ENCODE measurements at places on chromosomes 5 and 9. TPM values are rescaled to one million over a fixed set of nuclear protein-coding genes. Genes with fewer than 3 reads are reported as not detected.

DNA sequence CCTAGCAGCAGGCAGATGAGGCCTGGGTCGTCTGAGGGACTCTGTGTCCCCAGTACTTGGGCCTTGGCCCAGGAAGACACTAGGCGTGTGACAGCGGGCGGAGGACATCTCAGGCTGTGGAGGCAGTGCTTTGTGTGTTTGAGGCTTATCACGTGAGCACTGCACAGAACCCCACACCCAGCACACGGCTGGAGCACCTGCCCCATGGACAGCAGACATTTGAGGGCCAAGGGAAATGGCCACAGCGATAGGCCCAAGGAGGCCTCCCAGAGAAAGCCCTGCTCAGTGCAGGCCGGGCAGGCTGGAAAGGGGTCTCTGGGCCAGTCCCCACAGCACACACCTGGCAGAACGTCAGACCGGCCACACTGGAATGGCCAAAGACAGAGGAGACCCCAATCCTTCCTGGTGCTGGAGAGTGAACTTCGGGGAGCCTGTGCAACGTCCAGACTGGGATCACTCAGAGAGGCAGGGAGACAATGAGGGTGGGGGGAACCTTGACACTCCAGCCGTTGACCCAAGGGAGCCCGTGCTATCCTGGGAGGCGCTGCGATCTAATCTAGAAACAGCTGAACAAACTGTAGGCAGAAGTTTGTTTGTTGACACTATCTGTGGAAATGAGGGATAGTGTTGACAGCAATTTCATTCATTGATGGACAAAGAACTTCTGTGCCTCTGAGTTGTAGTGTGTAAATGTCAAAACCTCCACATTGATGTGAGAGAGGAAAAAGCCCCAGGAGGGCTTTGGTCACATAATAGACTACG, 19.6 kb upstream of the FLT4 start:
- DNase-seq: no peak

- no peak for DNase-seq
Observed at GRCh38 chr5:142661143-142661542, 24.7 kb downstream of the FGF1 start.

DNA sequence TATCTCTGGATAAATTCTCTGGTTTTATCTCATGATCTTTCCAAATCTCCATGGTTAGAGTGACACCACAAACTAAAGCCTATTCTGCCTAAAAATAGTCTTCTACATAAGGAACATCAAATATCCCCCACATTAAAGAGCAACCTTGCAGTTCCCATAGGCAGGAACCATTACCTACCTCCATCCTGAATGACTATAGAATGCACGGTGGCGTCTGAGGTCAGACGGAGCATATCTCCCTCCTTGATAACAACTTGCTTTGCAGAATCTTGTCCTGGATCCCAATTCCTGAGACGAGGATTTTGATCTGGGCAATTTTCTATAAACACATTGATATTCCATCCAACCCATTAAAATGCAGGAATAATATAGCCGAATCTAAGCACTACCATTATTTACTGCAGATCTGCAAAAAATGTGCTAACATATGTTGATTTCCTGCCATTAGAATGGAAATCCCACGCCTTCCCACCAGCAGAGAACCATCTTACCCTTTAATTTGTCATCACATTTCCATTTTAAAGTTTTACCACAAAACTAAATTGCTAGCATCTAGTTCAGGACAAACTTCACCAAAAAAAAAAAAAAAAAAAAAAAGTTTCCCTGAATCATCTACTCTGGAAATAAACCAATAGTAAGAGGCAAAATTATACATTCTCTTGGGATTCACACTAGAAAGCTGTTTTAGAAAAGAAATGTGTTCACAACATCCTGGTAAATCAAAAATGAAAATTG, 22.1 kb downstream of the CEMIP2 start:
- no peak for DNase-seq

- DNase-seq: no peak
Observed at GRCh38 chr9:37382982-37383357, 39.5 kb upstream of the GRHPR start.

Gene CDC20B
- total RNA-seq: not detected

Gene PCDHGA4
- total RNA-seq: 7.8 TPM

Gene GLT6D1
- total RNA-seq: not detected

Gene OR1J2
- not detected for total RNA-seq

DNA sequence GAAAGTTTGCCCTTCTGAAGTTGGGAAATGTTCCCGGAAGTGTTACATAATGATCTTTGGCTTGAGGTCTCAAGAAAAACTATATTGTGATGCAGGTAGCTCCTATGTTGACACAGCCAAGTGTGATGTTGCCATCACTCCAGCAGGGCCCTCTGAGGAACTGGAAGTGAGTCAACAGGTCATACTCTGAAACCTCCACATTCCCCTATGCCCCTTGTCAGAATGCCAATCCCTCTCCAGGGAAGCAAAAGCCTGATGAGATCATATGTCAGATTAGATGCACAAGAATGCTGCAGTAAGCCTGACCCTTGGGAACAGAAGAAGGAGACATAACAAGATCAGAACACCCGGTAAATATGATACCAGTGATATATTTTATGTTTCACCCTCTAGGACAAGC, 66.8 kb upstream of the ITGA2 start:
- peak; percentile 27 for DNase-seq

- peak; percentile 43 for DNase-seq
Observed at GRCh38 chr5:172940268-172941066, 18.8 kb upstream of the RPL26L1 start.

Gene PCDHGA2
- total RNA-seq: 6.2 TPM

Gene ADAMTSL1
- 1.9 TPM for total RNA-seq

GRCh38 chr5:143456952-143457547, 53.6 kb upstream of the NR3C1 start:
- no peak for DNase-seq

DNA sequence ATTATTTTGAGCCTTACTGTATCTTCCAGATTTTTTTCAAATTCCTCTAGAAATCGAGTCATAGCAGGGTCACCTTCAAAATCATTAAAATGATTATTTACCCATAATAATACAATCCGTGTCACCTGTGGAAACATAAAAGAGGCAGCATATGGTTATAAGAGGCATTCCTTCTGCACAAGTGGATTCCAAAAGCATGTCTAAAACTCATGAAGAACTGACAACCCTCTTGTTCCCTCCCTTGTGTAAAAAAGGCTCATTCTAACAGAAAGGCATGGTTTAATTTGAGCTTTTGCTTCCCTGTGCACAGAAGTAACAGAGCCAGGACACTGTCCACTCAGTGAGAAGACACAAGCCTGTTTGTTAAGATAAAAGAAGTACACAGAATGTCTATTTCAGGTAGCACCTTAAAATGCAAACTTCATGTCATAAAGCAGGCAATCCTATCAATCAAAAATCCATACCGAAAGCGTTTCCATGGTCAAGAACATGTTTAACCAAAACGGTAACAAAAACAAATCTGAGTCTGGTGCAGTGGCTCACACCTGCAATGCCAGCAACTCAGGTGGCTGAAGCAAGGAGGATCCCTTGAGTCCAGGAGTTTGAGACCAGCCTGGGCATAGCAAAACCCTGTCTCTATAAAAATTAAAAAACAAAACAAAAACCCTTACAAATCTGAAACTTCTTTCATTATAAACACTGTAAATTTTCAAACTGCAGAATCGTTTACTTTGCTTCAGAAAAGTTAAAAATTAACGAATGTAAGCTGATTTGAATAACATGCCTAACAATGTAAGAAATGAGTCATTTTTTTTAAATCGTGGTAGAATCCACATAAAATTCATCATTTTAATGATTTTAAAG, 139.3 kb downstream of the RAPGEF6 start:
- no peak for DNase-seq

DNA sequence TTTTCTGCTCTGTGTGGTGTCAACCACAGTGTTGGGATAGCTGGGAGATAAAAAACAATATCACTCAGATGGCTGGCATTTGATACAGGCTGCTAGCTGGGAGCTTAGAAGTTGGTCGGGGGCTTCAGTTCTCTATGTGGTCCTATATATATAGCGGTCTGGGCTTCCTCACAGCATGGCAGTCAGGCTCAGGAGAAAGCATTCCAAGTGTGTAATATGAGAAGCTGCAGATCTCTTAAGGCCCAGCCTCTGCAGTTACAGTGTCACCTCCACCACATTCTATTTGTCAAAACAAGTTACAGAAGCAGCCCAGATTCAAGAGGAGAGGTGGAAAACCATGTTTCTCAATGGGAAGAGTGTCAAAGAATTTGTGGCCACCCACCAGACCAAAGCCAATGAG, 108.1 kb upstream of the NIPBL start:
- DNase-seq: no peak

GRCh38 chr9:98634685-98635336, 73.9 kb downstream of the GABBR2 start:
- no peak for DNase-seq

Gene MSMP
- not detected for total RNA-seq

GRCh38 chr5:83570916-83571315, 99.4 kb downstream of the VCAN start:
- DNase-seq: no peak

Gene ELAVL2
- total RNA-seq: not detected

GRCh38 chr5:5335107-5335506, 87.4 kb upstream of the ICE1 start:
- no peak for DNase-seq

DNA sequence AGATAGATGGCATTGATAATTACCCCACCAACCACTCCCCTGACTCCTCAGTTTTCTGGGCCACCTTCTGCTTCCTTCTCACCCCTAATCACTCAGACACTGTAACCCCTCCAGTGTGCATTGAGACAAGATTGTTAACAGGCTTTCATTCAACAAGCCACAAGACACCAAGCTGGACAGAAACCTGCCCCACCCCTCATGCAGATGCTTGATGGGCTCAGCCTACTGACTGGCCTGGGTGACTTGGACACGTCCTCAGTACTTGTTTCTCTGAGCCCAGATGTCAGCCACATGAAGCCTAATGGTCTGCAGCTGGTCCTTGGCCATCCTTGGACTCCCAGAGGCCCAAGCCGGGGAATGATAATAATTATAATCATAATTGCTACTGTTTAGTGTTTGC, 71.4 kb upstream of the SMIM23 start:
- DNase-seq: no peak

- no peak for DNase-seq
Observed at GRCh38 chr5:122835681-122836080, 9.7 kb upstream of the SNX24 start.

DNA sequence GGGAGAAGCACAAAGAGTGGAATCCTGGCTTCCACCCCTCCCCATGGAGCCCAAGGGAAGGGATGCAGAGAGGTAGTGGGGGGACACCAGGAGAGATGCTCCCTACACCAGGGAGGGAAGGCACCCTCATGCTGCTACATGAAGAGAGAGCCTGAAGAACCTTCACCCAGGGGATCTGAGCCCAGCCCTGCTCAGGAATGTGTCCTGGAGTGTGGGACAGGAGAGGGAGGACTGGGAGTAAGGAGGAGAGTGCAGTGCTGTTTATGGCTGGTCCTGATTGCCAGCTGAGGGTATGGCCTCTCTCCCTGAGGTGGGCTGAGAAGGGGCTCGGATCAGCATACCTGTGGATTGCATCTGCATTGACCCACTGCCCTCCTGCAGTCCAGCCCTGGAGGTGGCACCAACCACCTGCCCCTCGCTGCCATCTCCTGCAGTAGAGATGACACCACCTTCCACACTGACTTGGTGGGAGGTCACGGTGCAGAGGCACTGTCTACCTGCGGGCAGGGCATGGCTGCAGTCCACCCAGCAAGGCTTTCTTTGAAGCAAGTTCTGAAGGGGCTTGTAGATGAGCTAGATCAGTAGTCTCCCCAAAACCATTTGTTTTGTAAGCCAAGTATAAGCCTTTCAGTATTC, 114.9 kb upstream of the SLC25A48 start:
- no peak for DNase-seq

DNA sequence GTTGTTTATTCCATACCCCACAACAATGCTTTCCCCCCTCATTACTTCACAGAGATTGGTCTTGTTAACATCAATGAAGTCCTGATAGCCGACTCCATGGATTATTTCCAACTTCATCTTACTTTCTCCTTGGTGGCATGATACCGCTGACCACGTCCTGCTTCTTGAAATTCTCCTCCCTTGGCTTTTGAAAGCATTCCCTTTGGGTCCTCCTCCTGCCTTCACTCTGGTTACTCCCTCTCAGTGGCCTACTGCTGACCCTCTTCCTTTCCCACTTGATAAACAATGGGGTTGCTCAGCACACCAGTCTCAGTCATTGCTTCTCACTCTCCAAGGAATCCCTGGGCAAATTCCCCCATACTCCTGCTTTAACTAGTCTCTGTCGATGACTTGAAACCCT, 283.9 kb downstream of the SEC61B start:
- DNase-seq: no peak

Gene LVRN
- total RNA-seq: 1.3 TPM

- DNase-seq: no peak
Observed at GRCh38 chr5:170630711-170631141, 126.9 kb downstream of the KCNIP1 start.

- DNase-seq: no peak
Observed at GRCh38 chr9:79788662-79789061, 216.9 kb downstream of the TLE4 start.

- DNase-seq: no peak
Observed at GRCh38 chr9:1460143-1460769, 410.1 kb downstream of the DMRT2 start.

- DNase-seq: no peak
Observed at GRCh38 chr5:172630082-172630481, 11.0 kb upstream of the NEURL1B start.

DNA sequence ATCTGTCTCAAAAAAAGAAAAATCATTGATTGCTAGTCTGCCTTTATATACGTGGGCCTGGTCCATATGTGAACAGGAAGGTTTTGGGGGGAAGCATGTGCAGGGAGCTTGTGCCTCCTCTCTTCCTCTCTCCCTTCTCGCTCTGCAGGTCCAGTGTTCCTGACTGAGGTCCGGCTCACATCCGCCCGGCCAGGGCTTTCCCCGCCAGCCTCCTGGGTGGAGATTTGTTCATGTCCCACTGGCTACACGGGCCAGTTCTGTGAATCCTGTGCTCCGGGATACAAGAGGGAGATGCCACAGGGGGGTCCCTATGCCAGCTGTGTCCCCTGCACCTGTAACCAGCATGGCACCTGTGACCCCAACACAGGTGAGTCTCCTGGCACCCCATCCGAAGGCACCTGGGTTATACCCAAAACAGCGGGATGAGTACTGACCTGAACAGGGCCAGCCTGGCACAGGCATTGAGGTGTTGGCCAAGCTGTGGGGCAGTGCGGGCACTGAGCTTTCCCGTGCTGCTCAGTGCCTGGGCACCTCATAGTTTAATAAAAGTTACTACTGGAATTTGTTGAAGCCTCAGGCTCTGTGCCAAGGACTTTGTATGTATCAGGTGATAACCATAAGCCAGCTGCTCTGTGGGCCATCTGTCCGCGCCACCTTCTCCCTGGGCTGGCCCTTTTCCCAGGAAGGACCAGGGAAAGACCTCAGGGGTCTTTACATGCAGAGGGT, 39.4 kb upstream of the AIF1L start:
- DNase-seq: no peak

GRCh38 chr5:1184481-1184880, 16.9 kb upstream of the SLC6A19 start:
- DNase-seq: peak; percentile 51

GRCh38 chr5:72633649-72634048, 126.4 kb upstream of the ZNF366 start:
- no peak for DNase-seq

- no peak for DNase-seq
Observed at GRCh38 chr5:156621719-156622118, 228.4 kb upstream of the PPP1R2B start.

Data from Right ventricle myocardium inferior (tissue), 1 donor.